Breast epithelium (tissue), 4 donors: ENCODE measurements at places on chromosomes 4 and X.
A peak's percentile ranks its signal among the peaks of the same experiment; 100 is the strongest.

DNA sequence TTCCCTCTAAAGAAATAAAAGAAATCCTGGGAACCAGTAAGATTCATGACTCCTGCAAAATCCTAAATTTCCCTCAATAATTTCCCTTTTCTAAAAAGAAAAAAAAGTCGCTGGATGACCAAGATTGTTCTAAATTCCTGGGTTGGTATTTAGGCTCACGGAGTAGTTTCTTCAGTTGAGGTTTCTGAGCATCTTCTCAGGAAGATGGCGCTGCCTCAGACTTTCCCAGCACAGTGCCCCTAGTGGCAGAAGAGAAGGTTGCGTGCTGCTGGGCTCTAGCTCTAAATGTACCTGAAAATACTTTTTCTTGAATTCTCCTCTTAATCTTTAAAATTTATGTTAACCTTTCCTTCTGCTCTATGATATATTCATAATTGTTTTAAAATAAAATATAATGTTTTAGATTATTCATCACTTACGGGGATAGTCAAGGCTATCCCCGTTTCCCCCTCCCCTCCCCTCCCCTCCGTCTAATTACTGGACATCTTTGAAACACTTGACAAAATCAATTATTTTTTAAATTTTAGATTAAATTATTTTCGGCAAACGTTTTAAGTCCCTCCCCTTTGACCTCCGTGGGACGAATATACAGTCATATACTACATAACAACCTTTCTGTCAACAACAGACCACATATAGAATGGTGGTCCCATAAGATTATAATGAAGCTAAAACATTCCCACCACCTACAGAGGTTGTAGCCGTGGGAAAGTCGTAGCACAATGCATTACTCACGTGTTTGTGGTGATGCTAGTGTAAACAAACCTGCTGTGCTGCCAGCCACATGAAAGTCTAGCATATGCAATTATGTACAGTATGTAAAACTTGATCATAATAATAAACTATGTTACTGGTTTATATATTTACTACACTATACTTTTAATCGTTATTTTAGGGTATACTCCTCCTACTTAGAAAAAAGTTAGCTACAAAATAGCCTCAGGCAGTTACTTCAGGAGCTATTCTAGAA is 41.0 kb upstream of the GATB start:
- H3K4me3 ChIP-seq: no peak overlapping the region
- H3K4me1 ChIP-seq: no peaks in the 10 kb centered on the region
- no peak overlapping the region for H3K27ac ChIP-seq
- H3K36me3 ChIP-seq: no peaks in the 10 kb centered on the region

DNA sequence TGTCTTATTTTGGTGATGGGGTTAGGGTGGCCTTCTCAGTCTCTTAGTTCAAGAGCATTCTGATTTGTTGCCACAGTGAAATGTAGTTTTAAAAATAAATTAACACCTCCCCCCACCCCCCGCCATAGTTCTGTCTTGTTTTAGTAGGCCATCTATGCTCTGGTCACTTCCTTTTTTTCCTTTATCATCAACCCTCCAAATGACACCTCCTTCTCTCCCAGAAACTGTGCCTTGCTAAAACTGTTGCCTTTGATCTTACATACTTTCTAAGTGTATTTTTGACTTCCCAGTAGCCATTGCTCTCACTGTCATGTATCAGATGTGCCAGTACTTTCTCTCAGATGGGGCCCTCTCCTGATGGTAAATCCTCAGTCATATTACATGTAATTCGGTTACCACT is 14.5 kb upstream of the NDUFC1 start:
- H3K27ac ChIP-seq: no peak overlapping the region
- H3K4me3 ChIP-seq: no peak overlapping the region
- DNase-seq: no peak
- H3K4me1 ChIP-seq: no peaks in the 10 kb centered on the region
- H3K27me3 ChIP-seq: no peaks in the 10 kb centered on the region
- no peaks in the 10 kb centered on the region for H3K36me3 ChIP-seq

GRCh38 chrX:4314586-4314985 is 601.1 kb upstream of the PRKX start:
- no peak overlapping the region for H3K27ac ChIP-seq
- H3K27me3 ChIP-seq: no peaks in the 10 kb centered on the region
- no peak for DNase-seq
- no peak overlapping the region for H3K4me3 ChIP-seq
- no peaks in the 10 kb centered on the region for H3K36me3 ChIP-seq
- no peaks in the 10 kb centered on the region for H3K4me1 ChIP-seq

DNA sequence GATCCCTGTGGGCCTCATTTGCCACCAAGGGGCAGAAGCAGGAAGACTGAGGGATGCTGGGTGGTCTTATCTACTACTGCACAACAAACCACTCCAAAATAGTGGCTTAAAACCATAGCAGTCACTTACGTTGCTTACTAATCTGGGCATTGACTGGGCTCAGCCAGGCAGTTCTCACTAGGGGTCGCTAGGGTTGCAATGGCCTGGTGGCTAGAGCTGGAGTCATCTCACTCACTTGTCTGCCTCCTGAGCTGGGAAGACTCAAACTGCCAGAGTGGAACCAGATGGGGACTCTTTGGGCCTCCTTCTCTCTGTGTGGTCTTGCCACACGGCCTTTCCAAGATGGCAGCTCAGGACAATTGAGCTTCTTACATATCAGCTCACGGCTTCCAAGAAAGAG is 216.3 kb upstream of the BCOR start:
- DNase-seq: no peak
- H3K27ac ChIP-seq: no peak overlapping the region
- H3K4me1 ChIP-seq: no peaks in the 10 kb centered on the region
- no peaks in the 10 kb centered on the region for H3K27me3 ChIP-seq
- no peaks in the 10 kb centered on the region for H3K36me3 ChIP-seq

DNA sequence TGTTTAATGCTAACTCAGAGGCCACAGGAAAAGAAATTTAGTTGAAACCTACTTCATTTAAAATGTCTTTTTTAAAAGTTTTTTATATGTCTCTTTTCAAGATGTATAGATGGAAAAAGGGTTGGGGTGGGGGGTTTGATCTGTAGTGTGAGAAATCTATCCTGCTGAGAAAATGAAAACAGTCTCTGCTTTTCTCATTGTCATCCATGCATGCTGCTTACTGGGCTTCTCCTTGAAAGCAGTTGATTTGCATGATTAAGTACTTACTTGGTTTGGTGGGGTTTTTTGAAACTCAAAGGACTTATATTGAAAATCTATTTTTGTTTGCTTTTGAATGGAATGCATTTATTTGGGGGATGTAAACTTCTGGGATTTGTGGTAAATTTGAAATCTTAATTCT is 313.6 kb upstream of the DKK2 start:
- no peaks in the 10 kb centered on the region for H3K4me1 ChIP-seq
- H3K4me3 ChIP-seq: no peak overlapping the region
- no peak for DNase-seq
- H3K27me3 ChIP-seq: no peaks in the 10 kb centered on the region

DNA sequence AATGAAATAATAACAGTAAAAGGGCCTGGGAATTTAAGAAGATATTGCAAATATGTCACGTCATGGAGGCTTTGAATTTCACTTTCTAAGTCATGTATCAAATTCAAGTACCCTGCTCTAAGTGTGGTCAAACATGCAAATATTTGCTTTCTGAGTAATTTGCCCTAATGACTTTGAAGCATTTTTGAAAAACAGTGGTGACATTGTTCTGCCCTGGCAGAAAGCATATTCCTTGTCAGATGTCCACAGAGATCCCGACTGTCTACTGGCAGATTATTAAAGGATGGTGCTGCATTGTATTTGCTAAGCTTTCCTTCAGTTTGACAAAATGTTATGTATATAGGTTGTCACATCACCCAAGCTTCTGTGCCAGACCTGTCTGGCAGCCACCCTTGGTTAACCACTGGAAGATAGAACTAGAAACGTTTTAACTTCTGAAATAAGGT is 92.5 kb downstream of the ANK2 start:
- no peak overlapping the region for H3K4me3 ChIP-seq
- no peaks in the 10 kb centered on the region for H3K36me3 ChIP-seq
- no peak for DNase-seq
- H3K27ac ChIP-seq: no peak overlapping the region
- H3K27me3 ChIP-seq: no peaks in the 10 kb centered on the region
- no peaks in the 10 kb centered on the region for H3K4me1 ChIP-seq

DNA sequence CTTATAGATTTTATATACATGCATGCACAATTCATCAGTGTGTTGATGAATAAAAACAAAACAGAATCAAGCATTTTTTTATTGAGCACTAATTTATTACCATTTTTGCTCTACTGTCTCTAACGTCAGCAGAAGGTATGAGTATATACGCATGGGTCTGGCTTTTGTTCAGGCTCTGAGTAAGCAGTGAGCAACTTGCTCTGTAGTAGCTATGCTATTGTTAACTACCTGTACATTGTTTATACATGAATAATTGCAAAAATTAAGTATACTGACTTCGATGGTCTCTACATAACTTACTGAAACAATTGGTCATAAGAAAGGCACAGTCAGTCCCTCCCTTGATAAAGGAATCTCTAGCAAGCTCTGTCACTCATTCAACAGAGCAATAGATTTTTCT is 122.9 kb downstream of the RS1 start:
- DNase-seq: no peak
- H3K27ac ChIP-seq: no peak overlapping the region
- H3K36me3 ChIP-seq: no peaks in the 10 kb centered on the region
- H3K4me1 ChIP-seq: no peaks in the 10 kb centered on the region

GRCh38 chrX:109475174-109475891 is 6.6 kb downstream of the GUCY2F start:
- no peaks in the 10 kb centered on the region for H3K36me3 ChIP-seq
- DNase-seq: peak; percentile 36
- H3K4me3 ChIP-seq: peak overlapping the region; percentile 36

DNA sequence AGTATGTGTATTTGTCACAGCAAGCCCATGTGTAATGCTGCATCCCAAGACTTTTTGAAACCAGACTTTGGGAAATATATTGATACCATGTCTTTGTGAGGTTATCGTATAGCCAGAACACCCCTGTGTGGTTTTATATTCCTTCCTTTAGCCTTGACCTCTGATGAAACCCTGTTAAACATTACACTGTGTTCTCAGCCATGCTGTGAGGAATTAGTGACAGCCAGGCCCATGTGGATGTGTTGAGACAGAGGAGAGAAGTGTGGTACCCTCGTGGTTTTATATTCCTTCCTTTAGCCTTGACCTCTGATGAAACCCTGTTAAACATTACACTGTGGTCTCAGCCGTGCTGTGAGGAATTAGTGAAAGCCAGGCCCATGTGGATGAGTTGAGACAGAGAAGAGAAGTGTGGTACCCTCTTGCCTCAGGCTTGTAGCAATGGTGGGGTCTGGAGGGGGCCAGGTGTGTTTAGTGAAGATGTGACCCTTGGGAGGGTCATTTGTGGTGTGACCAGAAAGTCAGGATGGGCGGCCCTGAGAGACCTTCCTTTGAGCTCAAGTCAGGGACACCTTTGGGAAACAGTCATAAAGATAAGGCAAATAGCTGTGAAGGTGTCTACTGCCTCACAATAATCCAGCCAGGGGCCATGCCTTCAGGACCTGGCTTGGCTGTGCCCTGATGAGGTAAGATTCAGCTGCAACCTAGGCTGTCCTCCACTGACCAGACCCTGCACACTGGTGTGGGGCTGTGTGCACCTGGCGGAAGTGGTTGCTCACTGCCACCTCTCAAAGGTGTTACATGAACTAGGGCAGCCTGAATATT is 110.0 kb downstream of the IRF2 start:
- peaks cover 6% of the 10 kb centered on the region for H3K4me1 ChIP-seq
- H3K36me3 ChIP-seq: no peaks in the 10 kb centered on the region
- no peak overlapping the region for H3K27ac ChIP-seq
- no peak overlapping the region for H3K4me3 ChIP-seq
- H3K27me3 ChIP-seq: no peaks in the 10 kb centered on the region
- no peak for DNase-seq

DNA sequence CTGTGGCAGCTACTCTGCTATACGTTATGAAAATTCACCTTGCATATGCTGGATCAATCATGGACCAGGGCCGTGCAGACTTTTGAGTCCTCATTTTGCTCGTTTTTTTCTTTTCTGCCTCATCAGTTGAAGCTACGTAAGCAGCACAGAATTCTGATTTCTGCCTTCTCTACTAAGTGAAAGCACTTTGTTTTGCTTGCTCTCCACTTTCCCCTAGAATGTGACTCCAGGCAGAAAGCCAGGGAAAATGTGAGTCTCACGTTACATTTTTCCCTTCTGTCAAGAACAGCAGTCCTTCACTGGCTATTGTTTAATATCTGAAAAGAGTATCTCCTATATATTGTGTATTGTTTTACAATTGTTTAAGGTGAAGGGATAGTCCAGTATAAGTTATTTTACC is 1840.1 kb downstream of the PCDH7 start:
- no peaks in the 10 kb centered on the region for H3K36me3 ChIP-seq
- H3K27me3 ChIP-seq: no peaks in the 10 kb centered on the region
- no peak for DNase-seq
- H3K27ac ChIP-seq: no peak overlapping the region
- H3K4me1 ChIP-seq: no peaks in the 10 kb centered on the region

DNA sequence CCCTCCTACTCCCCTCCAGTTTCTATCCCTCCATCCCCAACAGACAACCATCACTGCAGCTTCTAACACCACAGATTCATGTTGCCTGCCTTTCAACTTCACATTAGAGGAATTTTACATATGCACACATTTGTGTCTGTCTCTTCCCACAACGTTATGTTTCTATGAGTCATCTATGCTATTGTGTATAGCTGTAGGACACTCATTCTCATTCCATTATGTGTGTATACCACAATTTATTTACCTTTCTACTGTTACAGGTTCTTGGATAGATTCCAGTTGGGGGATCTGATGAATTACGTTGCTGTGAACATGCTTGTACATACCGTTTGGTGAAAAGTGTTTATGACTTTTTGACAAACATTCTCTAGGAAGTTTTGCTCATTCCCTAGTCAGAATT is 58.8 kb upstream of the TRPC3 start:
- H3K27ac ChIP-seq: no peak overlapping the region
- DNase-seq: no peak
- H3K36me3 ChIP-seq: no peaks in the 10 kb centered on the region
- H3K4me3 ChIP-seq: no peak overlapping the region
- no peaks in the 10 kb centered on the region for H3K4me1 ChIP-seq
- H3K27me3 ChIP-seq: no peaks in the 10 kb centered on the region

GRCh38 chr4:55725057-55725456 is 89.0 kb upstream of the NMU start:
- H3K27ac ChIP-seq: no peak overlapping the region
- H3K27me3 ChIP-seq: no peaks in the 10 kb centered on the region
- H3K4me3 ChIP-seq: no peak overlapping the region
- DNase-seq: no peak

GRCh38 chr4:21947791-21948346 is 703 bp downstream of the KCNIP4 start:
- no peak for DNase-seq
- no peaks in the 10 kb centered on the region for H3K4me1 ChIP-seq
- H3K27ac ChIP-seq: no peak overlapping the region
- peak overlapping the region; percentile 34 for H3K4me3 ChIP-seq
- peaks cover 21% of the 10 kb centered on the region for H3K27me3 ChIP-seq
- H3K36me3 ChIP-seq: no peaks in the 10 kb centered on the region

- H3K27ac ChIP-seq: no peak overlapping the region
- H3K27me3 ChIP-seq: no peaks in the 10 kb centered on the region
- H3K36me3 ChIP-seq: no peaks in the 10 kb centered on the region
These were observed 7.5 kb downstream of the CD99 start for GRCh38 chrX:2698604-2699003.
